Prostate gland (tissue), 2 donors: ENCODE measurements at places on chromosomes 3 and 15.

- no peak for DNase-seq
These were observed 22.5 kb downstream of the LPP start for GRCh38 chr3:188176476-188176875.

DNA sequence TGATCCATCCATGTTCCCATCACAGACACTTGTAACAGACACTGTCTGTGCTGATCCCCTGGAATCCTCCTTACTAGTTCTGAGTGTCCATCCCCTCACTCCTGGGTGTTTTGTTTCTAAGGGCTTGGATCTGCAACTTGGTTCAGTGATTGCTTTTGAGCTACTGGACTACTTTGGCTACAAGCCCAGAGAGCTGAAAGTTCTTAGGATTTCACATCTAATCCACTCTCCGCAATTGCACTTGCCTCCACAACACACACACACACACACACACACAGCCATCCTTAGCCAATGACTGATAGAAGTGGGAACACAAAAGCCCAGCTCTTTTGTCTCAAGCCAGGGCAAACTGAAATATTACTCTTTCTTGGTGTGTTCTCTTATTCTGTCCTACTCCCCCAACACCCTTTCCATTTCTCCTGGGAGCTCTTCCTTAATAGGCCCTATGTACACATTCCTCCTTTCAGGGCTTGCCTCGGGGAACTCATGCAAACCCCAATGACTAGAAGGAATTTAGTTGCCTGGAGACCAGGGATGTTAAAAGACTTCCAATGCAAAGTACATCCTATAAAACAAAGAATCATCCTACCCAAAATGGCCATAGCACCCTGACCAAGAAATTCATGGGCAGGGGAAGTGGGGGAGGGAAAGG is 206.1 kb upstream of the UBE2E2 start:
- no peak for DNase-seq

- no peak for DNase-seq
These were observed 60.0 kb downstream of the NMNAT3 start for GRCh38 chr3:139617672-139618268.

DNA sequence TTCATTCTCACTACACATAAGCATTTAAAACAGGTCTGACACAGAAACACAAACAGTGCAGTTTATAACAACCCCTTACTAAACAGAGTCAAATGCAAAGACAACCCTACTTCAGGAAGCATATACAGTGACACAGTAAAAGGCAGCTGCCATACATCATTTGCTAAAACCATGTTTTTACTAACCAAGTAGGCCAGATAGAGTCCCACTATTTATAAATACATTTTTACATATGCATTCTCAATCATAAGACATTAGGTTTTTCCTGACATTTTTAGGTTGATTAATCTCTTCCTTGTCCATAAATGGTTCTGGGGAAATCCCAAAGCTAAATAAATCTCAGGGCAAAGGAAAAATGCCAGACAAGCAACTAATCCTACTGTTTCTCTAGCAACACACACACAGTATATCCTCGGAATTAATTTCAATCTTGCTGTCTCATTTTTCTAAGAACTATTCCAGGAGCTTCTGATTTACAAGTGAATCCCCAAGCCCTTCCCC is 39.0 kb downstream of the CHAC1 start:
- no peak for DNase-seq

GRCh38 chr3:66464512-66464894 is 36.3 kb downstream of the LRIG1 start:
- no peak for DNase-seq

DNA sequence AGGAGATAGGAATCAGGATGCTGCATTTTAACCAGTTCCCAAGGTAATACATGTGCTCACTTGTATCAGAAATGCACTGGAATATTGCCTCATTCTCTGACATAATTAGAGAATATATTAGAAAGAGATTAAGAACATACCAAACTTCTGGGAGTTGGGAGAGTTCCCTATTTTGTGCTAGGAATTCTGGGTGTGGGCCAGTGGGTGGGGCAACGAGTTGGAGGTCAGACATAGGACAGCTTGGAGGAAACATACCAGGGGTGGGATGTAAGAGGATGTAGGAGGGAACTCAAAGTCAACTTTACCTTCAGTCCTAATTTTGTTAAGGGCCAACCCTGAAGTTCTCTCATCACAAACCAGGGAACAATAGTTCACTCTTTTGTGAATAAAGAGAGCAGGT is 83.6 kb downstream of the SLC7A14 start:
- DNase-seq: no peak

DNA sequence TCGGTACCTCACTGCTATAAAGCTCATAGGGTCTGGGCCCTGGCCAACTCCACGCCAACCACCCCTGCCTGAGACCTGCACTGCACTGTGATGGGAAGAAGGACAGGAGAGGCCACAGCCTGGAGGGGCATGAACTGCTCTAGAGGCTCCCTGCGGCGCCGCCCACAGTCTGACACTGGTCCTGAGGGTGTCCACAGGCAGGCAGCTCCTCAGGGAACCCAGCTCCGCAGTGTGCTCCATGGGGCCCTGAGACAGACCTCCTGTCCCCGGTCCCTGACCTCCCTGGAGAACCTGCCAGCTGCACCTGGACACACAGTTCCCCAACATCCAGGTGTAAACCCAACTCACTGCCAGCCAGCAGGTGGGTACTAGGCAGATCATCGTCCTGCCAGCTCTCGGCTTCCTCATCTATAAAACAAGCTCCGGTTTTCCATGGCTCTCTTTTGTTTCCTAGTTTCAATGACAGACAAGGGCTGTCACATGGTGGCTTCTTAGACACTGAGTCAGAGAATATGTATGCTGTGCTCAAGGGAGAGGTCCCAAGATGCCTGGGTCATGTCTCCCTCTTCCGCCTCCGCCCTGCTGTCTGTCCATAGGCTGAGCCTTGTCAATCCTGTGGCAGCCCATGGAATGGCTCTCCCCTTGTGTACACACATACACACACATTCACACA is 5.1 kb upstream of the HAPLN3 start:
- no peak for DNase-seq

- no peak for DNase-seq
These were observed 19.3 kb upstream of the ANPEP start for GRCh38 chr15:89833966-89834365.

- no peak for DNase-seq
These were observed 35.6 kb downstream of the SMAD3 start for GRCh38 chr15:67100801-67101581.
